ENCODE measurements at places on chromosomes 4 and X. TPM values are rescaled to one million over a fixed set of nuclear protein-coding genes. Genes with fewer than 3 reads are reported as not detected.

LINC00632 gene
- 58.6 TPM for total RNA-seq

OSTC gene
- total RNA-seq: 55.3 TPM

MAGEC2 gene
- not detected for total RNA-seq

HSD17B11 gene
- total RNA-seq: 15.3 TPM

PFKFB1 gene
- 0.52 TPM for total RNA-seq

SLC6A14 gene
- 5.0 TPM for total RNA-seq

GPR50 gene
- 0.23 TPM for total RNA-seq

SMIM31 gene
- total RNA-seq: not detected

SSX2 gene
- total RNA-seq: not detected

IL2 gene
- not detected for total RNA-seq

SCD5 gene
- 4.6 TPM for total RNA-seq

DCAF8L2 gene
- not detected for total RNA-seq

ANXA10 gene
- not detected for total RNA-seq

GPM6B gene
- total RNA-seq: 4.6 TPM

TDO2 gene
- not detected for total RNA-seq

RBPJ gene
- 46.7 TPM for total RNA-seq

KLHL4 gene
- total RNA-seq: 0.30 TPM

SAP30 gene
- total RNA-seq: 20.9 TPM

SLC49A3 gene
- 21.0 TPM for total RNA-seq

RASGEF1B gene
- 58.1 TPM for total RNA-seq

SLC10A4 gene
- not detected for total RNA-seq

CSAG3 gene
- not detected for total RNA-seq

DRP2 gene
- 0.11 TPM for total RNA-seq

RHOXF1 gene
- not detected for total RNA-seq

MAGIX gene
- 16.5 TPM for total RNA-seq

XAGE1B gene
- total RNA-seq: not detected

ITGB1BP2 gene
- total RNA-seq: 0.21 TPM
